HS-27A (cell line): ENCODE measurements at places on chromosomes 1 and 21.

GRCh38 chr1:37157634-37158033 is 123.3 kb upstream of the GRIK3 start:
- DNase-seq: no peak

DNA sequence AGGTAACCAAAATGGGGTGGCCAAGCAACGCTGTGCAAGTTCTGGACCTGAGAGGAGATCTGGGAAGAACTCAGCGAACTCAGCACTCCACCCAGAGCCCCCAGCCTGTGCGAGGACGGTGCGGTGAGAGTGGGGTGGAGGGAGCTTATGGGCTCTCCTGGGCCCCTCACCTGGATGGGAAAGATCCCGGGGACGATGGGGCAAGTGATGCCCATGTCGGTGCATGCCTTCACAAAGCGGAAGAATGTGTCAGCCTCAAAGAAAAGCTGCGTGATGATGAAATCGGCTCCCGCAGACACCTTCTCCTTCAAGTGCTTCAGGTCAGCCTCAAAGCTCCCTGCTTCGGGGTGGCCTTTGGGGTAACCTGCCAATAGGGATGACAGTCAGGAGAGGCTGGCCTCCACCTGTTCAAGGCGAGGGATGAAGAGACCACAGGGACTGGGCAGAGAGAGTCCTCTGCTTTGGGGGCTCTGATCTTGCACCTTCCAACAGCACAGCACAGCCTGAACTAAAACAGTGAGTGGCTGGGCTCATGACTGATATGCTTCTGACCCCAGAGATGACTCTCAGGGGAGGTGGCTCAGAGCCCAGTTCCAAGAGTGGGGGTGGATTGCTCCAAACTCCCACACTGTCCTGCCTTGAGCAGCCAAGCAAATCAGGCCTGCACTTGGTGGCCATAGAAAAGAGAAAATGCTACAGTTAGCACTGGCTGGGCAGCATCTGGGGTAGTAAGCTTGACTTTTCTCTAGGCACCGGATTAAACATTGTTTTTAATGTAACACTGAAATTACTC is 9.5 kb downstream of the MTHFR start:
- no peak for DNase-seq

DNA sequence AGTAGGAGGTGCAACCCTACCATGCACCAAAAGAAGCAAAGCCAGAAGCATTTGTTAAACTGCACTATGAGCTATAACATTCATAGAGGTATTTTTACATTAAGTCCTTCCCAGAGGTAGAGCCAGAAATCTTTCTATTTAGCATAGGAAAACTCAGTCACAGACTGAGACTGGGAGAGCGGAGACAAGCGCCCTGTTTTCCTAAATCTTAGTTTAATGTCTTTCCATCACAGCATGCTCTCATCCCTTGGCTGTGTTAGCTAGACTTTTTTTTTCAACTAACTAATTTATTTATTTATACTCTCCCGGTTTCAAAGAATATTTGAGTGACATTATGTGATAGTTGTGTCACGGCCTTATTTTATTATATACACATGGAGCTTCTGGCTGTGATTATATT is 304.1 kb downstream of the LMX1A start:
- no peak for DNase-seq

DNA sequence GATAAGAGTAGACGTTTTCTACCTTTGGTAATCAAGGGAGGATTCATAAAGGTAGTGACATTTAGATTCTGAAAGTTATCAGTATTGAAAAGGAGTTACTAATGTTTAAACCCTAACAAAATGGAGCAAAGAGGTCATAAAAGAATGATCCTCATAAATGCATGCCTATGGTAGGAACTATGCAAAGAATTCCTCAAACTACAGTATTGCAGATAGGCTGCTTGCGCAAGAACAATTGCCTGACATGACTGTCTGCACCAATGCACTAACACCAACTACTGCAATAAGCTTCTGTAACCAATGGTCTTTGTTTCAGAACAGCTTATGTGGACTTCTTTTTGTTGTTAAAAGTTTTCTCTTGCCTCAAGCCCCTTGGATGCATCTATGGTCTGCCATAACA is 597.3 kb upstream of the ADGRL4 start:
- DNase-seq: no peak

- DNase-seq: no peak
These were observed 283.1 kb downstream of the LMX1A start for GRCh38 chr1:165073185-165074007.

GRCh38 chr21:16423921-16424320 is 694.1 kb downstream of the USP25 start:
- no peak for DNase-seq

- no peak for DNase-seq
These were observed 8.3 kb downstream of the BCAR3 start for GRCh38 chr1:93673163-93673829.

- no peak for DNase-seq
These were observed 33.8 kb downstream of the NECAP2 start for GRCh38 chr1:16474166-16474800.

DNA sequence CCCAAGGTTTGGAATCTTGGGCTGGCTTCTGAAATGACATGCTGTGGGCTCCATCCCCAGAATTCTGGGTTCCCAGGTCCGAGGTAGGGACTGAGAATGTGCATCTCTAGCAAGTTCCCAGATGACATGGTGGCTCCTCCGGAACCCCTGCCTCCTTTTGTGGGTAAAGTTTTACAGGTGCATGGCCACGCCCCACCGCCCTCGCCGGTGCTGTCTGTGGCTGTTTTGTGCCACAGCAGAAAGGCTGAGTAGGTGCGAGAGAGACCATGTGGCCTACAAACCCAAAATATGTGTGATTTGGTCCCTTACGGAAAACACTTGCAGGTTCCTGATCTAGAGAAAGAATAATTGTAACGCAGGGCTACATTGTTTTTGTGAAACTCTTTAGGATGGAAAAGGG is 30.9 kb downstream of the SKI start:
- DNase-seq: no peak

DNA sequence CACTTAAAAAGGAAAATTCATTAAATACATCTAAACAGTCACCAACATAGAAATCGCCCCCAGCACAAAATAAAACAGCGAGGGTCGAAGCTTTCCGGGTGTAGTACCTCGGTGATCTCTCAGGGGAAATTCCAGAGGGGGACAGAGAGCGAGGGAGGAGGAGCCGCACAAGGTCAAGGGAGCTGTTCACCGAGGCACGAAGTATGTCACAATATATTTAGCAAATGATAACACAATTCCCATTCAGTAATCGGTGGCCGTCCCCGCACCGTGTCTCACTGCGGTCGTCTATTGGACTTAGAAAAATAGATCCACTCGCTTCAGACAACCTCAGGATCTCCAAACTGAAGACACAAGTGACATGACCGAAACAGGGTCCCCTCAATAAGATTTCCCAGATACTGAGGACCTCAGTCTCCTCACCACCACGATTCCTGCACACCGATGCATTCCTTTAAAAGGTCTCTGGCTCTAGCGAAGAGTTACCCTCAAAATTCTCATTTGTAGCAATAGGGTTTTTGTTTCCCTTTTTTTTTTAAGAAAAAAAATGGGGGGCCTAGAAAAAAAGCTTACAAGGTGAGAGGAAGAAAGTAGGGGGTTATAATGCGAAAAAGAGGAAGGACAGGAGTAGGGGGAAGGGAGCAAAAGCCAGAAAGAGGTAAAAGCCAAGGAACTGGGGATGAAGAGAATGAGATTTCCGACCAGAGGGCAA is 1.1 kb downstream of the LPGAT1 start:
- DNase-seq: no peak

GRCh38 chr1:50822035-50822776 is 137.9 kb downstream of the FAF1 start:
- no peak for DNase-seq

DNA sequence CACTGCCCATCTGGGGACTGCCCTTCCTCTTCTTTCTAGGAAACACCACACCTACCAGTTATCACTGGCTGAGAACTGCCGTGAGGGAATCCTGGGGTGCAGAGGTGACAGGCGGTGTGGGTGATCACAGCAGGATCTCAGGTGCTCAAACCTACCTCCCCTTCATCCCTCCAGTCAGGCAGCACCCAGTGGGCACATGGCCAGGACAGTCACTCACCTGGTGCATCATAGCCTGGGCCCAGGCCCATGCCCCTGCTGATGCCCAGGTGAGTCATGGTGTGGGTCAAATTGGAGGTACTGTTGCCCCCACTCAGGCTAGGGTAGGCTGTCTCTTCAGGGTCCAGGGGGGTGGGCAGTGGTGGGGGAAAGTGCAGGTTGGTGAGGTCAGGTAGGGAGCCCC is 5.3 kb upstream of the DENND4B start:
- no peak for DNase-seq

DNA sequence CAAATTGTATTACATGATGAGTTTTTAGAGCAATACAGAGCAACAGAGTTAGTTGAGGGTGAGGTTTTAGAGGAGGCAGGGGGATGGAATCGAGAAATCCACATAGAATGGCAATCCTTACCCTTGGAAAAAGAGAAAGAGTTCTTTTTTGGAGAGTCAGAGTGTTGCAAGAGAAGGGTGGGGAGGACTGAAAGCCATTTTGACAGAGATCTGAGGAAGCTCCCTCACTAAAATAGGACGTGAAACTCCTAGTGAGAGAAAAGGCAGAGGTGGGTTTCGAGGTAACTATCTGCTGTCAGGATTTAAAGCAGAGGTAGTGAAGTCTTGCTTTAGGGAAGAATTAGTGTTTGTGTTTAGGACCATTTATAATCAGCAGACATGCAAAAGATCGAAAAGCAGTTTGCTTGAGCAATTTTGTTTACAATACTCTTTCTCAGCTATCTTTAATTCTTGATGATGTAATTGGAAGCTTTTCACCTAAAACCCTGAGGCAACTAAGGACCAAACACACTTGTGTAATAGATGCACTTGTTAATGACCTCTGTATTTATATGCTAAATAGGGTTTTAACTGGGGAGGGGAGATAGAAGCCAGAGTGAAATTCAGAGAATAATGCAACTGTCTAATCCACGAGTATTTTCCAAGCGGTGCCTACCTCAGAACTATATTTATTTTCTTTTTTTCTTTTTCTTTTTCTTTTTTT is 20.0 kb downstream of the ADAMTS5 start:
- DNase-seq: no peak

- no peak for DNase-seq
These were observed 79.9 kb downstream of the UCK2 start for GRCh38 chr1:165907256-165907857.

GRCh38 chr1:109034382-109034781 is 7.5 kb downstream of the WDR47 start:
- DNase-seq: no peak

DNA sequence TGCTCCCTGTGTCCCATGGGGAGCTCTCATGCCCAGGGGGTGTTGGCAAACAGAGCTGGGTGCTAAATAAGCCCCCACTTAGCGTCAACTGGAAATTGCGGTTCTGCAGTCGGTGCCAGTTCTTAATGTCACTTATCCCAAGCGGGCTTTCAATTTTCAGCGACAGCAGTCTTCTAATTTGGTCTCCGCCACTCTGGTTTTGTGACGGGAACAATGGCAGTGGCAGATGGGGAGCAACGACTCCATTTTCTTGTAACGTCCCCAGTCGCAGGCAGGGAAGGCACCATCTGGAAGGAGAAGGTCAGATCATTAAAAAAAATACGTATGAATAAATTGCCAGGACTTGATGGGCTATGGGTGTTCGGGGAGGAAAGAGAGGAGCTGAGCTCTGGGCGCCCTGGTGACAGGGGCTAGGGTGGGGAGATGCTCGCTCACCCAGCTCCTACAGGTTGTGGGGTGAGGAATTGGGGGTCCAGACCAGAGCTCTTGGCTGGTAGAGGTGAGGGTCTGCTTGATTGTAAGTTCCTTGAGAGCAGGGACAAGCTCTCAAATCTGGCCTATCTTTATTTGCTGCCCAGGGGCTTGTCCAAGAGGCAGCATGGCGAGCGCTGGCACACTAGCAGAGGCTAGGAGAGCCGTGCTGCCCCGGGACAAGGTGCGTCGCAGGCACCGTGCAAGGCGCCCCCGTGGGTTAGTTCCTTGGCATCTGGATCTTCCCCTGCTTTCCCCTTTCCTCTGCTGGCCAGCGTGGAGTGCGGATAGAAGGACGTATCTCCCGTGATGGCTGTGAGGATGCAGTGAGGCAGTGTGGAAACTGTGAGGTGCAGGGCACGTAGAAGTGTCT is 105.8 kb downstream of the ARHGEF10L start:
- DNase-seq: no peak

GRCh38 chr1:178918955-178919354 is 48.1 kb upstream of the ANGPTL1 start:
- DNase-seq: no peak
